Suprapubic skin (tissue), 4 donors: ENCODE measurements at places on chromosomes 6 and 20. TPM values are rescaled to one million over a fixed set of nuclear protein-coding genes. Genes with fewer than 3 reads are reported as not detected.
A peak's percentile ranks its signal among the peaks of the same experiment; 100 is the strongest.

PRR18 gene
- not detected for total RNA-seq

PRKN gene
- 22.8 TPM for total RNA-seq

SLC17A9 gene
- 0.10 TPM for total RNA-seq

WFDC10A gene
- not detected for total RNA-seq

RAD21L1 gene
- 0.34 TPM for total RNA-seq

TREM2 gene
- total RNA-seq: not detected

EDN3 gene
- 1.8 TPM for total RNA-seq

CDSN gene
- total RNA-seq: 16.3 TPM

DEFB132 gene
- total RNA-seq: 0.34 TPM

CST5 gene
- total RNA-seq: not detected

SLC17A1 gene
- not detected for total RNA-seq

DNA sequence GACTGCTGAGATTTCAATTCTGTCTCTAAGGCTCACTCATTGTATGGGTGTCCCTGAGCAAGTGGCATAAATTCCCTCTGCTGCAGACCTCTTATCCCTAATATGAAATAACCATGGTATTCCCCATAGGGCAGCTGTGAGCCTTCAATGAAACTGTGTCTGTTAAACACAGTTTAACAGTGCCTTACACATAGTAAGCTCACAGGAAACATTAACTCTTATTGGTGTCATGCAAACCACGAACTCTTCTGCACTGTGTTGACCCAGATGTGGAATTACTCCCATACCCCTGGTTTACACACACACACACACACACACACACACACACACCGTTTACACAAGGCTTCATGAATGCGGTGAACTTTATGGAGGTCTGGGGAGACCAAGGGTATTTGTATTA lies 23.2 kb downstream of the DAAM2 start:
- DNase-seq: no peak

DNA sequence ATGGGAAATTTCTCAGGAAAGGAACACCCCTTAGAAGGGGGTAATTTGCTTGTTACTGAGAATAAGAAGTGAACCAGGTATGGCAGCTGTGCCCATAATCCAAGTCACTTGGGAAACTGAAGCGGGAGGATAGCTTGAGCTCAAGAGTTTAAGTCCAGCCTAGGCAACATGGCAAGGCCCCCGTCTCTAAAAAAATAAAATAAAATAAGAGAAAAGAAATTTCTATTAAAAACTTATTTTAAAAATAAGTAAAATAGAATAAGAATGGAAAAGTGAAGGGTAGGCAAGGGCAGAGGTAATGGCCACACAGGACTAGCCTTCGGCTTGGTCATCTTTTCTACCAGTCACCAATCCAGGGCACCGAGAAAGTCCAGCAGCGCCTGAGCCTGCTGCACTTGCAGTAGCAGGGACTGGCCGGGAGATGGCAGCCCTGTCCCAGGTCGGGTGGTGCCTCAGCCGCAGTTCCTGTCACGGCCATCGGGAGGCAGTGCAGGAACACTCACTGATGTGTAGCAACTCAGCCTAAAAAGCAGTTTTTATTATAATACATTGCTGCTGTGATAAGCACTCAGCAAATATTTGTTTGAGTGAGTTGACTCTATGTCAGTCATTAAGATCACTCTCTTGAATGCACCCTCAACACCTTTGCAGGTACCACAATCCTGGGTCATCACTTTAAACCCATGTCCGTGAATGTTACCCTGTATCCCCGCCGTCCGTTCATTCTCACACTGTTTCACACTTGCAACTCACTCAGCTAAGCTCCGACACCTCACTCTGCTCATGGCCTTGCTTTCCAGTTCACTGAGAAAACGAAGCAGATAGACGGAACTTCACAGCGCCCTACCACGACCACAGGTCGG lies 23.2 kb upstream of the GCM1 start:
- DNase-seq: peak; percentile 94

DNA sequence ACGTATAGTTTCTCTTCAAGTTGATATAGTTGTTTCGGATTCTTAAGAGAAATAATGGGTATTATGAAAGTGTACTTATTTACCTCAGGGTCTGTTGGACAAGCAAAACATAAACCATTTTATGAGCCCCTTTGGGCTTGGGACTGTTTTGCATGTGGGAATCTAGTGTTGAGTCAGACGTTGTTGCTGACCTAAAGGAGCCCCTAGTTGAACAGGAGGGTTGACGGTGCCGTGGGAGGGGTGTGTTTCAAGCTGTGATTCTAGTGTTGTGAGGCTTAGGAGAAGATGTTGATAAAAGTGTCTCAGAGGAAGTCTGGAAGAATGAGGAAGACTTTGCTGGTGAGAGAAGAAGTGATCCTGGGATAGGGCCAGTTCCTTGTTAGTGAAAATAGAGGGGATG lies 140.0 kb downstream of the ARID1B start:
- DNase-seq: no peak

DNA sequence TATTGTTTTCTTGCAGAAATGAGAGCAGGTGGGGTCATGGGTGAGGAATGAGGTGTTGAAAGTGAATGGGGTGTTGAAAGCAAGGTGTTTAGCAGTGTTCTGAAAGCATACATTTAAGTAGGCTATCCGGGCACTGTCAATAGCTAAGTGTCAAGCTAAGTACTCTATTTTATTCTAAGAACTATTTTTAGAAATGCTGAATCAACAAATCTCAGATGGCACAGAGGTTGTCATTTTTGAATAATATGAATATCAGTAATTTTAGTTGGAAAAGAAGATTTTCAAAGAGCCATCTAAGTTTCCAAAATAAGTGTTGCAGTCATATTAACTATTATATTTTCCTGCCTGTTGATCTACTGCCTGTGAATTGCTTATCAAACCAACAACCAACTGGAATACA lies 21.7 kb upstream of the SLC17A3 start:
- DNase-seq: no peak

DNA sequence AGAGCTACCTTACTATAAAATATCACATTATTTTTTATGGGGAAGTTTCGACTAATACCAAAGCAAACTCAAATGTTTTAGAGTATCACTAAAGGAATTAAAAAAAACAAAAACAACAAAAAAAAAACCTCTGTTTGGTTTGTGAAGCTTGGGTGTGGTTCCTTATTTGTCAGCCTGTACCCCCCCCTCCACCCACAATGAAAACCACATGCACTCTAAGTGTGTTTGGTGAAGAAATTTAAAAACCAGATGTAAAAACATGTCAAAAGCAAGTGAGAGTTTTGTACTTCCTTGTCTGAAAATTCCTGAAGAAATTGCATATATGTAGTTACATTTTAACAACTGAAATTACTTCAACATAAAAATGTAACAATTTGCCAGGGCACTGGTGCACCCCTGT lies 3.1 kb downstream of the STK38 start:
- no peak for DNase-seq

- no peak for DNase-seq
These were observed 132.4 kb upstream of the ARMC2 start for GRCh38 chr6:108715832-108716231.

GRCh38 chr6:4487538-4487937 lies 288.7 kb upstream of the CDYL start:
- DNase-seq: no peak

DNA sequence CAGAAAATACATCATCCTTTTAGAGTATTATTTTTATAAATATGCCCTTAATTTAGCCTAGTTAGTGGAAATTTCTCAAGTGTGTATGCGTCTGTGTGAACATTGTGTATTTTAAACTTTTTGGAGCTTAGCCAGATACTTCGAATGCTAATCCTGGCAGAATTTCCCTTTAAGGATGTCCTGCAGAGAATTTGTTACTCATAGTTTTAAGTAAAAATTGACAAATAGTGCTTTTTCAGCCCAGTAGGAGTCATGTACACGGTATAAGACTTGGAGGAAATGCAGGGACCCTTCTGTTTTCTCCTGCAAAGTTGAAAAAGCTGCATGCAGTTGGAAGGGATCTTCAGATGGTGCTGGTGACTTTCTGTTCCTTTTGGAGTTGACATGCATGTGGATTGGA lies at the start of gene FHL5:
Gene FHL5, plus strand, starts transcription at position 243 of the 400 bp plus-strand sequence. CDS start 40,486 bp downstream, outside the sequence.
- DNase-seq: no peak

GRCh38 chr6:75396005-75396800 lies 97.4 kb downstream of the FILIP1 start:
- no peak for DNase-seq

GRCh38 chr6:131764350-131764749 lies 43.5 kb upstream of the ENPP1 start:
- no peak for DNase-seq

- no peak for DNase-seq
These were observed 466.0 kb downstream of the GJA1 start for GRCh38 chr6:121901432-121901831.

GRCh38 chr6:16729744-16730143 lies 31.5 kb downstream of the ATXN1 start:
- no peak for DNase-seq

DNA sequence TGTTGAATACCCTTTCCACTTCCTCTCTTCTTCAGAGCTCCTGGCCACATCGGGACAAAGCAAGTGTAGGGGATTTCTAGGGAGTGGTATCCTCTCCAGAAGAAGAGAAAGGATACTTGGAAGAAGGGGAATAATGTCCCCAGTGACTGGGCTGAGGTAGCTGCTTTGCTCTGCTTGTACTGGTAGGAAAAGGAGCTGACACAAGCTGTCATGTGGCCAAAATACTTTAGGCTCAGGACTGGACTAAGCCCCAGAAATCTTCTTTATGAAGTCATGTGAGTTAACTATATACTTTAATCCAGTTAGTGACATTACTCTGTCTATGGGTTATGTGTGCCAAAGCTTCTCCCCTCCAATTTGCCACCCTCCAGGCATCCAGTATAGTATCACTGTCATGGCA lies 40.5 kb downstream of the AKIRIN2 start:
- no peak for DNase-seq

GRCh38 chr6:25606151-25606550 lies 45.9 kb upstream of the SCGN start:
- DNase-seq: no peak

- DNase-seq: no peak
These were observed 27.1 kb downstream of the TOP1 start for GRCh38 chr20:41055679-41056078.

GRCh38 chr6:168746013-168746412 lies 305.0 kb downstream of the SMOC2 start:
- DNase-seq: no peak

DNA sequence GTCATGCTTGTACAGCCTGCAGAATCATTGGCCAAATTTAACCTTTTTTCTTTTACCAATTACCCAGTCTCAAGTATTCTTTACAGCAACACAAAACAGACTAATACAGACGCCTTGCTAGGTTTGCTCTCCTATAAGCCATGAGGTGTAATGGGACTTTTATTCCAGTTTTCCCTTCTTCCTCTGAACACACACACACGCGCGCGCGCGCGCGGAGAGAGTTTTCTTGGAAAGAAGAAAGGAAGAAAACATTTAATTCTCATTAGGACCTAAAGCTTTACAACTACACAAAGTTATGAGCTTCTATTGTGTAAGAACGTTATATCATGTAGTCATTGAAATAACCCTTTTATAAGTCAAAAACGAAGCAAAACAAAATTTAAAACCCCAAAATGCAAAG lies 681.6 kb upstream of the FLRT3 start:
- DNase-seq: no peak

GRCh38 chr20:53617791-53618489 lies 24.3 kb upstream of the ZNF217 start:
- DNase-seq: peak; percentile 19

DNA sequence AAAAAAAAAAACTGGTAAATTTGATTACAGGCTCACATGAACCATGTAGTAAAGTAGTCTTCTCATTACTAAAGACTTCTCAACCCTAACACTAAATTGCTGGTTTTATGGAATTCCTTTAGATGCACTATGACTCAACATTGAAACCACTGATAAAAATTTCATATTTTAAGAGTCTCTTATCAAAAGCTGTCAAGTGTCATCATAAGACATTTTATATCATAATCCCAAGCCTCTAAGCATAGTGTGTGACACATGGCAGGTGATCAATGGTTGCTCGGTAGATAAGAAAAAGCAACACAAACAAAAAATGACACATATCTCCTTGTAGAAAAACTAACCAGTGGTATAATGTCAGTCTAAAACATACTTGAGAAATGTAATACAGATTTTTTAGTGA lies 258.4 kb downstream of the RNGTT start:
- DNase-seq: no peak

- DNase-seq: no peak
These were observed 69.3 kb upstream of the SYNJ2 start for GRCh38 chr6:157912326-157912725.

DNA sequence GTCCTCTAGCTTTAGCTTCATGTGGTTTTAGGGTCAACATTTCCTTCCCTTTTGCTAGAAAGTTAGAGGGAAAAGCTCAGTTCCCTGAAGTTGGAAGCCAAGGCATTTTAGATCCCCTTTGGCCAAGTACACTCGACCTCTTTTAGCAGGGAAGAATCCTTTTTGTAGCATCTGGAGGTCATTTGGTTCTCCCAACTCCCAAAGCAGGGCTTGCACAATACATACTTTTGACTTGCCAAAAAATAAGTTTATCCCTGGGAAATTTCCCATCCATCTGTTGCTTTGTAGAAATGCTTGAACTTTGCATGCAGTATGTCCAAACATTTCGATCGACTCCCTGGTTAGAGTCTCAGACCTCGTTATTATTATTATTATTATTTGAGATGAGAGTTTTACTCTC lies 4.6 kb upstream of the EDEM2 start:
- no peak for DNase-seq

GRCh38 chr6:39362487-39362865 lies 40.0 kb upstream of the KCNK16 start:
- DNase-seq: no peak

GRCh38 chr6:2103765-2104523 lies 141.5 kb downstream of the GMDS start:
- no peak for DNase-seq
